ENCODE measurements at places on chromosomes 1 and 21. TPM values are rescaled to one million over a fixed set of nuclear protein-coding genes. Genes with fewer than 3 reads are reported as not detected.
A peak's percentile ranks its signal among the peaks of the same experiment; 100 is the strongest.

FGR gene
- 3.0 TPM for total RNA-seq

LGALS8 gene
- 138 TPM for total RNA-seq

RBBP5 gene
- total RNA-seq: 15.6 TPM

TMEM269 gene
- total RNA-seq: 1.1 TPM

HHAT gene
- 3.3 TPM for total RNA-seq

RAB4A gene
- total RNA-seq: 26.7 TPM

GNAT2 gene
- total RNA-seq: not detected

CLDN8 gene
- total RNA-seq: not detected

OR2T33 gene
- not detected for total RNA-seq

MROH7 gene
- 0.14 TPM for total RNA-seq

DNASE2B gene
- not detected for total RNA-seq

CELA2B gene
- total RNA-seq: not detected

SPRR5 gene
- not detected for total RNA-seq

GRCh38 chr1:62484824-62485468, 48.1 kb downstream of the USP1 start:
- no peak for DNase-seq

DNA sequence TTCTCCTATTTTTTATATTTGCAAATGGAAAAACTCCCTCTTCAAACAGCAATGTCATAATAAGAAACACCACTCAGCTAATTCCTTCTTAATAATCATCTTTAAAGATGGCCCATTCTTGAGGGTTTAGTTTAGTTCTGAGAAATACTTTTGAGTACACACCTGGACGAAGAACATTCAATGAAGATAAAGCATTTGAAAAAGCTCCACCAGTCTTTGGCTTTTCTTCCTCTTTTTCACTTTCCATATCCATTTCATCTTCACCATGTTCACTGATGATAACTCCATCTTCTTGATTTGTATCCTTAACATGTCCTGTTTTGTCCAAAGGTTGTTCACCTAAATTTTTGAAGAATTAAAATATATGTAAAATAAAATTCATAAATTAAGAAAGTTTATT, 7.4 kb downstream of the PAXBP1 start:
- no peak for DNase-seq

GRCh38 chr1:163399976-163400601, 78.3 kb downstream of the NUF2 start:
- DNase-seq: no peak

DNA sequence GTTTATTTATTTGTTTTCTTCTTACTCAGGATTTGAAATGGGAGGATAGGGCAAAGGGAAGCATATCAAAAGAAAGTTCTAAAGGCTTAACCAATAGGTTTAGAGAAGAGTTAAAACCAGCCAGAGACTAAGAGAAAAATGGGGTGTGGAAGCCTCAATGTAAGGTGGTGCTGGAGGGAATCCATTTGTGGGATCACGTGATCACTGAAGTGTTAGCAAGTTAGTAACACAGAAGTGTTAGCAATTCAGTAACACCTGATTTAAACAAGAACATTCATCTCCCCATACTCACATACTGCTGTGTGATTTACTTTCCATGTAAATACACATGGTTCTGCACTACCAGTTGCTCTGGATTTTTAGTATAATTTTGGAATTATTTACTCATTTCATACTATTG, 451.2 kb downstream of the DISC1 start:
- no peak for DNase-seq

DNA sequence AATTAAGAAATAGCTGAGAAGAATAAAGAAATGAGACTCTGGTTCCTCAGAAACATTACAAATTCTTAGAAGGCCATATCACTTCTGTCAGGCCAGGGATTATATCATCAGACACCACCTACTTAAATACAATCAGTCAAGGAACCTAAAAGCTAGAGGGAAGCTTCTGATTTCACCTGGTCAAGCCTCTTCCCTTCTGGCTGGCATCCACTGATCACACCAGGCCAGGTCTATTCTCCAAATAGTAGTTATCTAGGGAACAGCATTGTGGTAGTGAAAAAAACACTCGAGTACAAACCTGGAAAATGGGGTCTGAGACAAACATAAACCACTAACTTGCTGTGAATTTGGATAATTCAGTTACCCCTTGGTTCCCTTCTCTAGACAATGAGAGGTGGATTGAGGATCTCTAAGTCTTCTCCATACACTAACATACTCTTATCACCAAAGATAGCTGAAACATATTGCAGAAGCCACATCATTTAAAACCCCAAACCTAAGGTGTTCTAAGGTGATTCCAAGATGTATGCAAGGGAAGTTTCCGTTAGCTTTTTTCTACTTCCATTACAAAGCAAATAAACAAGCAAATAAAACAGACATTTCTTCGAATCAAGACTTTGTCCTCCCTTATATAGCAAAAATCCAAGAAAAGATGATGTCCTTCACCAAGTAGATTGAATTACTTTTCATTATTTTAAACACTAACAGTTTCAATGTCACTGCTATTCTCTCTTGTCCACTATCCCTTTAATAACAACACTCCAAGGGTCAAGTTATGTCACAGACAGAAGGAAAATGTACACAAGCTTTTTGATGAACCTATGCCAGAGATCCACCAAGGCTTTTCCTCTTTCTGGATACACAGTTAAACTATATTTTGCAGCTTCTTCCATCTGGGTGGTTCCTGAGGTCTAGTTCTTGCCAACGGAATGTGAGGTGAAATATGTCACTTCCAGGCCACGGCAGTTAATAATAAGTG, 212.9 kb downstream of the KCNH1 start:
- DNase-seq: no peak

GRCh38 chr1:6124746-6125365, 55.3 kb downstream of the CHD5 start:
- DNase-seq: no peak

DNA sequence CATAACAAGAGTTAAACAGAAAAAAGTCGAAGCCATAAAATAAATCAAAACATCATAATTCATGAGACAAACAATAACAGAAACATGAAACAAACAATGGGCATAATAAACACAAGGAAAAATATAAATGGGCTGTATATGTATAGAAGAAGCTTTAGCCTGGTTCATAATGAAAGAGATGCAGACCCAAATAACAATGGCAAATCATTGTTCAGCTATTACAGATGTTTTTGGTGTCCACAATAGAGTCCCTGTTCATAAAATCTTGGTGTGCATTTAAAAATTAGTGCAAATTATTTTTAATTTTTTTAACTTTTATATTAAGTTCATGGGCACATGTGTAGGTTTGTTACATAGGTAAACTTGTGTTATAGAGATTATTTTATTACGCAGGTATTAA, 1185.9 kb upstream of the B3GALT2 start:
- DNase-seq: no peak

- no peak for DNase-seq
Measured at GRCh38 chr1:173504268-173504667, 27.1 kb downstream of the PRDX6 start.

DNA sequence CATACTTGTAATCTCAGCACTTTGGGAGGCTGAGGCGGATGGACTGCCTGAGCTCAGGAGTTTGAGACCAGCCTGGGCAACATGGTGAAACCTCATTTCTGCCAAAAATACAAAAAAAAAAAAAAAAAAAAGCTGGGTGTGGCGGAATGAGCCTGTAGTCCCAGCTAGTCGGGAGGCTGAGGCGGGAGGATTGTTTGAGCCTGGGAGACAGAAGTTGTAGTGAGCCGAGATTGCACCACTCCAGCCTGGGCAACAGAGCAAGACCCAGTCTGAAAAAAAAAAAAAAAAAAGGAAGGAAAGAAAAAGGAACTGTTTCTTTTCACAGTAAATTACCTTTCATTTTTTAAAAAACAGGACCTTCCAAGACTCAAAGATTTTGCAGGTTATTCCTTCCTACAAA, 29.5 kb downstream of the LIN9 start:
- DNase-seq: no peak

DNA sequence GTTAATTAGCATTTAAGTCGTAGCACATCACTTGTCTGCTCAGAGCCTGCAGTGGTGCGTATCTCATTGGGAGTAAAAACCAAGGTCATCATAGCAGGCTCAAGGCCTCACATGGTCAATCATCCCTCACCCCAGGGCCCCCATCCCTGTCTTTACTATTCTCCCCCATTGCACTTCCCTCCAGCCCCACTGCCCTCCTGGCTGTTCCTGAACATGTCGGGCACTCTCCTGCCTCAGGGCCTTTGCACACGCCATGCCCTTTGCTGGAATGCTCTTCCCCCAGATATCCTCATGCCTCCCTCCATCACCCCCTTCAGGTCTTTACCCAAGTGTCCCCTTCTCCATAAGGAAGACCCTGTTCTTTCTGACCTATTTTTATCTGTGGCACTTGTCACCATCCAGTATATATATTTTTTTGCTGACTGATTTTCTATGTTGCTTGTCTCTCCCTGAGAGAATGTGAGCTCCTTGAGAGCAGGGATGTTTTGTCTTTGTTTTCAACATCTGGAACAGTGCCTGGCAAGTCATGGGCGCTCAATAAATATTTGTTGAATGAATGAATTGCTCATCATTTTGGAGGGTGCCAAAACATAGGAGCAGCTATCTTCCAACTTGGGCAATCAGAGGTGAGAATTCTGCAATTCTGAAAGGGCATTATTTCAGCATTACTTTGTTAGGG, 74.1 kb upstream of the POU3F1 start:
- DNase-seq: no peak

DNA sequence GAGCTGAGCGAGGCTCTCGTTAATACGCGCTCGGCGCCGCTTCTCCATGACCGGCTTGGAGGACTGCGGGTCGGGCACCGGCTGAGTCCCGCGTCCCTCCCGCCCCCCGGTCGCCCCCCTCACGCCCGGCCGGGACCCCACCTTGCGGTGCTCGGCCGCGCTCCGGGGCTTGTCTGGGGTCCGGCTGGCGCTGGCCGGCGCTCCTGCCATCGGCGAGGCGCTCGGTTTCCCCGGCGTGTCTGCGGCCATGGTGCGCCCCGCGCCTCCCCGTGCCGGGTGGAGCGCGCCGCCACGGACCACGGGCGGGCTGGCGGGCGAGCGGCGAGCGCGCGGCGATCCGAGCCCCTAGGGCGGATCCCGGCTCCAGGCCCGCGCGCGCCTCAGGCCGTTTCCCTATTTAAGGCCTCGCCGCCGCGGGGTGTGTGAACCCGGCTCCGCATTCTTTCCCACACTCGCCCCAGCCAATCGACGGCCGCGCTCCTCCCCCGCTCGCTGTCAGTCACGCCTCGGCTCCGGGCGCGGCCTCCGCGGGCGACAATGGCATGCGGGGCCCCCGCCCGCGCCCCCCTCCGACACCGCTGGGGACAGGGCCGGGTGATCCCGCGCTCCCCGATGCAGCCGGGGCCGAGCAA, at the start of gene HES4:
HES4 (minus strand) TSS at position 373 of the 632 bp plus-strand sequence; CDS start at position 249, 124 bp downstream.
- no peak for DNase-seq

GRCh38 chr1:14738235-14738634, 139.8 kb downstream of the KAZN start:
- no peak for DNase-seq

DNA sequence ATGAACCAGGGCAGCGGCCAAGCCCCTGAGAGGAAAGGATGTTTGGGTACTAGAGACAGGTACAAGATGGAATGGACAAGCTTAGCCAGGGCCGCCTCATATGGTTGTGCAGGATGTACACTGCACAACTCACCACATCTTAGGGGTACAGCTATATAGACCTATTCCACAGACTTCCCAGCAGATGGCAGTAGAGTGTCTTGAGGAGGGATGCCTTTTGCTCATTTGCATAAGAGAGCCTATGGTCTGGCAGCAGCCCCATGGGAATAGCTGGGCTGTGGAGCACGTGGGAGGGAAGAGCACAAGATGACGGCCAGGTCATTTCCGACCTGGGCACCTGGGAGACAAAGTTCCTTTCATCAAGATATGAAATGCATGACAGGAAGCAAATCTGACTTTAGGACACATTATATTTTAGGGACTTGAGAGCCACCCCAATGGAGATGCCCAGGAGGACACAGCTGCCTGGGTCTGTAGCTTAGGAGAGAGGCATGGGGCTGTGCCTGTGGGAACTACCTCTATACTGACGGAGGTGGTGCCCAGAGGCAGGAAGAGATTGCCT, 215.5 kb downstream of the KCNJ6 start:
- DNase-seq: no peak

DNA sequence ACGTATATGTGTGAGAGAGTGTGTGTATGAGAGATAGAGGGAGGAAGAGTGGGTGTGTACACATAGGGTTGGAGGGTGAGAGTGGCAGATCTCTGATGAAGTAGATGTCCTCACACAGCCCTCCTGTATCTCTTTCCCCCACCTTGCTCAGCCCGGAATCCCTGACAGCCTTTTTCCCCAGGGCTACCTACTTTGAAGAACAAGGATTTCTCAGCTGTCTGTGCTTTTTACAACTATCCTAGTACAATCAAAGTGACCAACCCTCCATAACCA, 29.1 kb upstream of the CADM3 start:
- DNase-seq: no peak

- no peak for DNase-seq
Measured at GRCh38 chr1:1596493-1597274, 3.3 kb downstream of the FNDC10 start.

- DNase-seq: no peak
Measured at GRCh38 chr1:192382758-192383157, 66.0 kb downstream of the RGS21 start.

DNA sequence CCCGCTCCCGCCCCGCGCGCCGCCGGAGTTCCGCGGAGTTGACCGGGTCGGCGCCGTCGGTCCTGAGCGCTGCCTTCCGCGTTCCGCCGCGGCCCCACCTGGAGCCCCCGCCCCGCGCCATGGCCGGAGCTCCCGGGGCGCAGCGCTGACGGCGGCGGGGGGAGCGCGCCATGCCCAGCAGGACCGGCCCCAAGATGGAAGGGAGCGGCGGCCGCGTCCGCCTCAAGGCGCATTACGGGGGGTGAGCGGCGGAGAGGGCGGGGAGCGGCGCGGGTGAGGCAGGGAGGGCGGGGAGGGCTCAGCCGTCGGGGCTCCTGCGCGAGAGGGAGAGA, 216 bp downstream of the PRKCZ start:
- DNase-seq: peak; percentile 31

GRCh38 chr1:46619656-46620258, 3.1 kb upstream of the MOB3C start:
- no peak for DNase-seq

DNA sequence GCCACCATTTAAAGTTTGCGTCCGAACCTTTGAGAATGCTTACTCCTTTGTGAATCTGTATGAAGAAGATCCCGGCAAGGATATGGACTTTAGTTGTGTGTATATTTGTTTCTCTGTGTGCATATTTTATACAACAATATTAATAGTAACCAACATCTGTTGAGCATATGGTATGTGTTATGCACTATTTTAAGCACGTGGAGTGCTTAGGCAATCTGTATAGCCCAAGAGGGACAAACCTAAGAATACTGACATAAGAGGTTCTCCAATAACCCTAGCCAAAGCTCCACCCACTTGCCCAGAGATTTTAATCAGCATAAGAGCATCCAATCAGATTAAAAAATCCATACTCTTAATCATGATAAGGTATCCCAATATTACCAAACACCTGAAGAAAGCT, 92.7 kb downstream of the MAB21L3 start:
- no peak for DNase-seq
